Activated CD4-positive, alpha-beta T cell treated with anti-CD3 and anti-CD28 coated beads for 1 hour (primary cell): ENCODE measurements at places on chromosomes 12 and 14.

DNA sequence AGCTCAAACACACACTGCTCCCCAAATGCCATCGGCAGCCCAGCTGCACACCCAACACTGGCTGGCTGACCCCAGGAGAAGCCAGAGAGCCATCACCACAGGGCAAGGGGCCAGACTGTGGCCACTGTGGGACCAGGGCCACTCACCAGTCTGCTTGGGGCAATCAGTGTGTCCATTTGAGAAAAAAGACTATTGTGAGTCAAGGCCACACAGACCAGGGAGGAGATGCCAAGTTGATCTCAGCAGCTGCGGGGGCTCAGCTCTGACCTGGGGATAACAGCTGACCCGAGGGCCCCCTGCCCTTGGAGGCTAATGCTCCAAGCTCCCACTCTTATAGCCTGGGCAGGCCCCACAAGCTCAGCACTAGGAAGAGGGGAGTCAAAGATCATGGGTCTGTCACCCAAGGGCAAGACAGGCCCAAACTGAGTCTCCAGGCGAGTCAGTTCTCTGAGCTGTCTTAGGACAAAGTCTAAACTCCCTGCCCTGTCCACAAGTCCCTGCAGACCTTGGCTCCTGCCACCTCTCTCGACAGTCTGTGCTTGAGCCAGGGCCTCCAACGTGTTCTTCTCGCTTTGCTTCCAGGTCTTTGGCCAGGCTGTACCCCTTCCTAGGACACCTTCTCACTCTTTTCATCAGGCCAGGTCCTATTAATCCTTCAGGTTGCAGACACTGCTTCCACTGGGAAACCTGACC lies 30.1 kb upstream of the PNMA1 start:
- DNase-seq = no peak

GRCh38 chr14:68708343-68708742 lies 84.5 kb downstream of the ZFP36L1 start:
- no peak for DNase-seq

DNA sequence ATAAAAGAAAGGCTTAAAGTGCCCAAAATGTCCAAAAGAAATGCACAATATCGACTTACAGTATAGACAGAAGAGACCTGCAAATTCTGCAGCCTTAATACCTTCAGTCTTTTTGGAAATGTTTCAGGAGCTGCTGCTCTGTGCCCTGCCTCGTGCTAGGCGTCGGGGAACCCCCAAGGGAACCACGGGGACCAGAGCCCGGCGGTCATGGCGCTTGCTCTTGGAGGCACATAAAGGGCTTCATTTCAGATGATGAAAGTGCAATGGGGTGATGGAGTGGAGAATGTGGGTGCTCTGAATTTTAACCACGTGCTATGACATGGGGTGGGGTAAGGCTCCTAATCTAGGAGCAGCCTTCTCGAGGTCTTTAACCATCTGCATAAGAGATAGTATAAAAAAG lies 14.8 kb upstream of the AACS start:
- DNase-seq = no peak

- peak; percentile 87 for DNase-seq
Observed at GRCh38 chr14:104768437-104769323, 15.7 kb downstream of the SIVA1 start.

DNA sequence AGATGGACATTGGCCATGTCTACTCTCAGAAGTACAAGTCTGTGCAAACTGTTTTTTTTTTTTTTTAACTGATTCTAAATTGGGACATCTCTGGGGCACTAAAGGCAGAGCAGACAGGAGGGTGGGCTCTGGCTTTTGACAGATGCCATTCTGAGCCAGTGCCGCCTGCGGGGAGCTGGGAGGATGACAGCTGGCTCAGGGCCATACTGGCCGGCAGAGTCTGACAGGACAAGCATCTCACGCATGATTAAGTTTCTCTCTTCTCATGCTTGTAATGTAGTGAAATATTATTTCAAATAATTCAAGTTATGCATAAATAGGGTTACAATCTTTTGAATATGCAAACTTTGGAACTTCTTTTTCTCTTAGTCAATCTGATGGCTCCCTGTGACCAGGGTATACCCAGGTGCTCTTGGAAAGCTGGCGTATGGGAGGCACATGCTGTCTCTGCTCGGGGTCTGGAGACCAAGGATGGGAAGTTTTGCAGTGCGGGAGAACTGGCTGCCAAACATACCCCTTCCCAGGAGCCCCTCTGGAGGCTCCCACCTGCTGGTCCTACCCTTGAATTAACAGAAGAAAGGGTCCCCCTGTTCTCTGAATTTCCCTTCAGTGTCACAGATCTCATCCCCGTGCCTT lies 7.6 kb downstream of the CDCA4 start:
- DNase-seq = no peak

DNA sequence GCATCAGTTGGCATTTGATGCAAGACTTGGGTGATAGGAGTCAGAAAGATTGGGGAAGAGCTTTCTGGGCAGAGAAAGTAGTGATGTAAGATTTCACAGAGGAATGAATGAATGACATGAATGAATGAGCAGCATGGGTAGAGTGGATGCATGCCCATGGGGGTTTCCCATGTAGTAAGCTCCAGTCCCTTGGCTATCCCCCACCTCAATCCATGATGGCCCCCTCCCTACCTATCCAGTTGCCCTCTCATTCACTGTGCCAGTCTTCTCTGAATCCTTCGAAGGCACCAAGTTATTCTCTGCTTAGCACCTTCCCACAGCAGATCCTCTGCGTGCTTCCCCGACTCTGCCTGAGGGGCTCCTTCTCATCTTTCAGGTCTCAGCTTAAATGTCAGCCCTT lies 32.0 kb downstream of the ERH start:
- no peak for DNase-seq

- DNase-seq = no peak
Observed at GRCh38 chr12:32437095-32437515, 37.7 kb downstream of the FGD4 start.

DNA sequence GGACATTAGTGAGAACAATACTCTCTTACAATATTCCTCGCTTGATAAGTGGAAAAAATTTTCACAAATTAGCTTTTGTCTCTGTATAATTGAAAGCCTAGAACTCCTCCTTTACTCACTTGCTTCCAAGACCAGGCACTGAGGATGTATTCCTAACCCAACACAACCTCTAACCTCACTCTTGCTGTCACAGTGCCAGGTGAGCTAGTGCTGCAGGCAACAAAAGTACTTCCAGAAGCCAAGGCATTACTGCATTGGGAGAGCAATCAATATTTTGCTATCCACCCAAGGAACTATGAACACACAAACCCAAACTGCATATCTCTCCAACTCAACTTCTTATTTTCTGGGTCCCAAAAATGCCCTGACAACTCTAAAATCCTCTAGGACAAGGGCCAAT lies 1081.0 kb downstream of the VRK1 start:
- DNase-seq = no peak

GRCh38 chr14:65738339-65738738 lies 325.8 kb downstream of the FUT8 start:
- no peak for DNase-seq

DNA sequence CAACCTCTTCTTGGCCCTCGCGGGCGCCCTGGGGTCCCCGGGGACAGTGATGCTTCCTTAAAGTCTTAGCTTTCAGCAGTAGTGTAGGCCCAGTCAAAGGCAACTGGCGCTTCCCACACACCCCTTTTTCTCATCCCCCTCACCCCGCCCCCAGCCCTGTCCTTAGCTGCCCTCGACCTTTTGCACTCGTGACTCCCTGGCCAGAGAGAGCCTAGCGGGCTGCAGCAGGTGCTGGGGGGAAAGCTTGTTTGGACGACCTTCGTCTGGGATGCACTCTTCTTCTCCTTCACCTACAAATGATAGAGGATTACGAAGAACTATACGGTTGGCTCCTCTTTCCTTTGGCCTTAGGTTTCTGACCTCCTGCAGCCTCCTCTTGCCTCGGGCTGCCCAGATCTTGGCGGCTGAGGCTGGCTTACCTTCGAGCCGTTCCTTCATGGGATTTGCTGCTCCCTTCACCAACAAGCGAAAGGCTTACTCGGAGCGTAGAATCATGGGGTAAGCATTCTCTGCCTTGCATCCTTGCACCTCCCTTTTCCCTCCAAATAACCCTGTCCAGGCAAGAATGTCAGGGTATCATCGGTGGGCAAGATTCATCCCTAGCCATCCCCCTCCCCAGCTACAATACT lies 815 bp downstream of the COQ10A start:
- DNase-seq = no peak

- no peak for DNase-seq
Observed at GRCh38 chr12:49091056-49091835, 3.4 kb downstream of the DHH start.

DNA sequence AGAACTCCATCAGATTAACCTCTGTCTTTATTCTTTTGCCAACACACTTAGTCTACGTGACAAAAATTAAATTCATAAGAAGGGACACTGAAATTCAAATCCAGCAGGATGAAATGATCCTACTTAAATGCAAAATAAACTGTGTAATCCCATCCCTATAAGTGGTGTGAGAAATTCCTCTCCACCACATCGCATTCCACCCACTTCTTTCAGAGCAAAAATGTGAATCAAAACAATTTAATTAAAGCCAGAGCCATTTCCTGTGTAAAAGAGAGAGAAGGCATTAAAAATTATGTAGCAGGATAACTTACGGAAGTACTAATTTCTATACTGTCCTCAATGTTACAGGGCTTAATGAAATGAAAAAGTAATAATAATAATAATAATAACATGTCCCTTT lies 844.3 kb downstream of the GALC start:
- no peak for DNase-seq

DNA sequence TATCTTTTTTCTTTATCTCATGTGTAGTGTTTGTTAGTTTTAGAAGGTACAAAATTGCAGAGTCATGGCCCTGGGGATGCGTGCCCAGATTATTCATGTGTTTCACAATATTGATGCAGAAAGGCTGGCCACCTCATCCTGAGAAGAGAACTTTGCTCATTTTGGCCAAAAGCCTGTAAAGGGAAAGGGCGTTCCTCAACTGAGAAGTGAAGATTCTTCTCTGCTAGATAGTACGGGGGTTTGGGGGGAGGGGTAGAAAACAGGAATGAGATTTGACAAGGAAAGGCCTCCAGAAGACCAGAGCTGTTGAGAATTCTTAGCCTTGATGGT lies 1.7 kb downstream of the MGST1 start:
- no peak for DNase-seq

DNA sequence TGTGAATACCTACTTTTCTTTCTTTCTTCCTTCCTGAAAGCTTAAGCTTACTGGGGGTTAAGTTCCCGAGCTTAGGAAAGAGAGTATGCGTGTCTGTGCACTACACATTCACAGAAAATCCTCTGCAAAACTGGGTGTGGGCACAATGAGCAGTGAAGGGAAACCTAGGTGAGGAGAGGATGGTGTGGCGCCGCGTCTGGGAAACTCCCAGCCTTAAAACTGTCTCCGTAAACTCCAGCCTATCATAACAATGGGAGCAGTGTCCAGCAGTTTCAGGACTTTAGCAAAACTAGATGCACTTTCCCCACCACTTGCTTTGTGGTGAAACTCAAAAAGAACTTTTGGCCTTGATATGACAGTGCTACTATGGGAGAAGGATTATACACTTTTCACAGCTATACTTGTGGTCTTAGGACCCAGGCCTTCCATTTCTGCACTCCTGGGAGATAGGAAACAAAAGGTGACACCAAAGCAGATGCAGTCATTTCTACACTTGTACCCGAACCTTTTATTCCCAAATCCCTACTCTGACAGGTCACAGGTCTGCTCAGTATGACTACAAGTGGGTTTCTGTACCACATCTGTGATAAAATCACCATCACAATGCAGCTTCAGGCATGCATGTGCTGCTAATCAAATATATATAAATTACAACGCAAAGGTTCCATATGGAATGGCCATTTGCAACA lies 10.4 kb downstream of the AKAP5 start:
- no peak for DNase-seq

GRCh38 chr12:121789233-121789781 lies 4.2 kb downstream of the RHOF start:
- DNase-seq = no peak

DNA sequence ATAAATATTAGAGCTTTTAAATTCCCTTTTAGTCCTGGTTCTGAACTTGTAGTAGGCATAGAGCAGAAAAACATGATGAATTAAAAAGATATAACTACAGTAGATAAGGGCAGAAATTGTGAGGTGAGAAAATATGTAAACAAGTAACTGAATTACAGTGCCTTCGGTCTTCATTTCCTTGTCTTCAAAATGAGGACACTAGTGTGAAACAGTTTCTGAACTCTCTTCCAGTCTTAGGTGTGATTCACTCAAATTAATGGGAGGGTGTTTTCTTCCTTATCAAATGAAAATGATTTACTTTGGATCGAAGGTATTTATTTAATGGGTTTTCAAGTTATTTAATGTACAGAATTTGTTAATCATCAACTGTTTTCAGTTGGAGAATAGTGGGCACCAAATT lies 1.5 kb downstream of the FGD4 start:
- no peak for DNase-seq

GRCh38 chr14:93970965-93971634 lies 5.3 kb downstream of the ASB2 start:
- DNase-seq = no peak

GRCh38 chr14:55348766-55349453 lies 62.7 kb downstream of the ATG14 start:
- DNase-seq = no peak
